GM23248 (cell line): ENCODE measurements at places on chromosomes 6 and 20. TPM values are rescaled to one million over a fixed set of nuclear protein-coding genes. Genes with fewer than 3 reads are reported as not detected.

BMP5 gene
- total RNA-seq: not detected in 2 replicates

EEF1E1 gene
- total RNA-seq: 23.4 and 46.7 TPM in 2 replicates

RIPOR2 gene
- total RNA-seq: 2.7 and 3.2 TPM in 2 replicates

ELOVL4 gene
- total RNA-seq: 7.0 and 8.5 TPM in 2 replicates

MDFI gene
- 1.4 TPM in 1 of 2 replicates, not detected in the other for total RNA-seq

ADGB gene
- not detected in 2 replicates for total RNA-seq

HUS1B gene
- total RNA-seq: 0.32 TPM in 1 of 2 replicates, not detected in the other

ABRACL gene
- total RNA-seq: 12.9 and 17.1 TPM in 2 replicates

DNA sequence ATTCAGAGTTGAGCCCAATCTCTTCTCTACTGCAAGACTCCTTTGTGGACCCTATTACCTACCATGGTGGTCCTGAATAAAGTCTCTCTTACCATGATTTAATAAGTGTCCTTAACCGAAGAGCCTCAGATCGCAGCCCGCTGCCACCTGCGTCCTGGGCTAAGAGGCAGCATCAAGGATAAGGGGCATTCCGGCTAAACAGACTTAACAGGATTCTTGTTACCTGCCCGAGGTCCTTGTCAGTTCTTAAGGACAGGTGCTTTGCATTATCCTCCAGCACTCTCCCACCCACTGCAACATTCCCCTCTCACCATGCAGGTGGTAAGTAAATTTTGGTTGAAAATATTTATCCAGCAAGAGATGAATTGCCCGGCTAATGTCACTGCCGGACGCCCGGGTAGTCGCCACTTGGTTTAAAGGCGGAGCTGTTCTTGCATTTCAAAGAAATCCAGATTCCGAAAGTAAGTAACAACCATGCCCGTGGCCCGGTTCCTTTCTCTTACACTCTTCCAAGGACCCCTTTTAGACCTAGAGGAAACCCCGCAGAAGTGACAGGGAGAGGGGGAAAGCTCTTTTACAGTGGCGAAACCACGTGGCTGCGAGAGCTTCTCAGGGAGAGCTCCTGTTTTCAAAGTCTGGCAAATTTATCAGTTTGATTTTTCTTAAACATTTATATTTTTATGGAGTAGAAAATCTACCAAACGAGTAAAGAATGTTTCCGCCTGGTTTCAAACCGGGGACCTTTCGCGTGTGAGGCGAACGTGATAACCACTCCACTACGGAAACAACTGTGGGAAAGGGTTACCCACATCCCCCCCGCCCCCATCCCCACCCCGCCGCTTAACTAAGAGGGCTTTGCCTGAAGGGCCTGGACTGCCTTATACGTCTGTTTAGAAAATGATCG lies 41.9 kb upstream of the PRSS16 start:
- no peaks in the 10 kb centered on the region for H3K36me3 ChIP-seq
- no peaks in the 10 kb centered on the region for H3K4me1 ChIP-seq
- peak overlapping the region; percentile 63 for H3K4me3 ChIP-seq
- DNase-seq: peak; percentile 6

- peak; percentile 33 for DNase-seq
- no peak overlapping the region for H3K4me3 ChIP-seq
- no peaks in the 10 kb centered on the region for H3K4me1 ChIP-seq
- no peak overlapping the region for H3K27ac ChIP-seq
Measured at GRCh38 chr20:62208795-62209755, 11.0 kb downstream of the HRH3 start.

- DNase-seq: no peak
- no peaks in the 10 kb centered on the region for H3K36me3 ChIP-seq
- no peak overlapping the region for H3K27ac ChIP-seq
- H3K4me3 ChIP-seq: no peak overlapping the region
Measured at GRCh38 chr6:33641602-33642001, 20.5 kb downstream of the ITPR3 start.

DNA sequence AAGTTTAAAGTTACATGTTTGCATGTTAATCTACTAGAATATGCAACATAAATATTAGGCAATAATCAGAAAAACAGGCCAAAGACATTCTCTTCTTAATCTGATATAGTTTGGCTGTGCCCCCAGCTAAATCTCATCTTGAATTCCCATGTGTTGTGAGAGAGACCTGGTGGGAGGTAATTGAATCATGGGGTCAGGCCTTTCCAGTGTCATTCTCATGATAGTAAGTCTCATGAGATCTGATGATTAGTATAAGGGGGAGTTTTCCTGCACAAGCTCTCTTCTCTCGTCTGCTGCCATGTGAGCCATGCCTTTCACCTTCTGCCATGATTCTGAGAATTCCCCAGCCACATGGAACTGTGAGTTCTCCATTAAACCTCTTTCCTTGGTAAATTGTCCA lies 1241.7 kb upstream of the ADGRB3 start:
- H3K27me3 ChIP-seq: no peaks in the 10 kb centered on the region
- H3K4me3 ChIP-seq: no peak overlapping the region
- H3K36me3 ChIP-seq: no peaks in the 10 kb centered on the region
- no peak for DNase-seq
- H3K4me1 ChIP-seq: no peaks in the 10 kb centered on the region
- no peak overlapping the region for H3K27ac ChIP-seq

DNA sequence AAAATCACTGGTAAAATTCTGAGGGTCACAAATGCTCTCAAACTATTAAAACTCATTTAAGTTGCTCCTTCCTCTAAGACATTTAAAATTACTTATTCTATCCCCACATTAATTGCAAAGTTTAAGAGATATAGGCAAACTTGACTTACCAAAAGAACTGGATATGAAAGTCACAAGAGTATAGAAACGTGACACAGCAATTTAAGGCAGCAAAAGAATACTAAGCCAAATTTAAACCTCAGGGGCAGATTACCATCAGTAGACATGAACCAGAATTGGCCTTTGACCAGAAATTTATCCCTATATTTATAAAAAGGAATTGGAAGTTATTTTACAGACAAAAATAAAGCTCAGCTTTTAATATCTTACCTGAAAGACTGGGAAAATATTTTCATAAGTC lies 56.0 kb downstream of the MAP3K7 start:
- H3K27me3 ChIP-seq: no peaks in the 10 kb centered on the region
- no peak overlapping the region for H3K27ac ChIP-seq

GRCh38 chr20:45266977-45267376 lies 12.6 kb upstream of the SLPI start:
- H3K4me3 ChIP-seq: no peak overlapping the region
- no peaks in the 10 kb centered on the region for H3K4me1 ChIP-seq
- H3K36me3 ChIP-seq: no peaks in the 10 kb centered on the region
- H3K27me3 ChIP-seq: peaks cover 29% of the 10 kb centered on the region
- DNase-seq: no peak

- no peak overlapping the region for H3K4me3 ChIP-seq
- H3K36me3 ChIP-seq: no peaks in the 10 kb centered on the region
- DNase-seq: no peak
- no peaks in the 10 kb centered on the region for H3K4me1 ChIP-seq
- no peaks in the 10 kb centered on the region for H3K27me3 ChIP-seq
Measured at GRCh38 chr6:144145541-144145940, 4.8 kb upstream of the STX11 start.

- peaks cover 17% of the 10 kb centered on the region for H3K4me1 ChIP-seq
- H3K27me3 ChIP-seq: no peaks in the 10 kb centered on the region
- DNase-seq: no peak
- H3K4me3 ChIP-seq: no peak overlapping the region
- no peak overlapping the region for H3K27ac ChIP-seq
Measured at GRCh38 chr6:117465691-117466090, 16.8 kb upstream of the DCBLD1 start.

DNA sequence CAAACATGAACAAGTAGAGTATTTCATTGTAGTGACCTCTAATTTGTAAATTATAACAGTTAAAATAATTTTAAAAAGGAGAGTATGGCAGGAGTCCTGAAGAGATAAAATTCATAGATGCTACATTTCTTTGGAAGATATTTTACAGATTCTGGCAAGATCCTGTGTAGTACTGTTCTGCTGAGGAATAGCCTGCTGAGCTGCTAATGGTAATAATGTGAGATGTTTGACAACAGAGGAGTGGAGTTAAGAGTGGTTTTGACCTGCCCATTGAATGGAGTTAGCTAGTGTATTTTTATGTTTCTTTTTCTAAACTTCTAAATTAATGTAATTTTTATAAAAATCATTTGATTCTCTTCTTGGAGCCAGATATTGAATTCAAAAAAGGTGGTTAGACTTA lies 11.8 kb downstream of the CLVS2 start:
- no peak for DNase-seq
- H3K4me3 ChIP-seq: no peak overlapping the region
- no peaks in the 10 kb centered on the region for H3K36me3 ChIP-seq
- H3K27me3 ChIP-seq: no peaks in the 10 kb centered on the region
- H3K4me1 ChIP-seq: no peaks in the 10 kb centered on the region

- peak; percentile 19 for DNase-seq
- H3K36me3 ChIP-seq: no peaks in the 10 kb centered on the region
- H3K27ac ChIP-seq: no peak overlapping the region
- H3K27me3 ChIP-seq: no peaks in the 10 kb centered on the region
- peaks cover 38% of the 10 kb centered on the region for H3K4me1 ChIP-seq
- no peak overlapping the region for H3K4me3 ChIP-seq
Measured at GRCh38 chr6:113450061-113450465, 407.1 kb upstream of the MARCKS start.

- no peak overlapping the region for H3K4me3 ChIP-seq
- no peak for DNase-seq
- H3K27ac ChIP-seq: no peak overlapping the region
- H3K4me1 ChIP-seq: no peaks in the 10 kb centered on the region
- H3K27me3 ChIP-seq: no peaks in the 10 kb centered on the region
Measured at GRCh38 chr6:76043690-76044089, 28.8 kb downstream of the IMPG1 start.

- H3K27ac ChIP-seq: no peak overlapping the region
- peaks cover 3% of the 10 kb centered on the region; the same call in 1 of the 2 replicates for H3K36me3 ChIP-seq
- peak; percentile 59 for DNase-seq
Measured at GRCh38 chr6:25959890-25960536, 2.6 kb upstream of the TRIM38 start.

DNA sequence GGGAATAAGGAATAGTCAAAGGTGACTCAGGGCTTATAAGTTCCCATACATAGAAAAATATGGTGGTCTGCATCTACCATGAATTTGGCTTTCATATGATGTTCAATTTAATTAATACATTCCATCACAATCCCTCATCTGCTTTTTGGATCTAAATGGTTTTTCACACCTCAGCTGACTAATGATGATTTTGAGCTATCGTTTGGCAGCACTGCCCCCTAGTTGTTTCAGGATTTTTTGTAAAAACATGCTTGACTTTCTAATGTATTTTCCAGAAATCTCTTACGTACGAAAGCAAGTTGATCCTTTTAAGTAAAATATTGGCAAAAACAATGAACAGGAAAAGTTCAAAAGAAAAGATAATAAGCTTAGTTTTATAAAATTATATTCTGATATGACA lies 408.6 kb upstream of the ADGRB3 start:
- no peak overlapping the region for H3K27ac ChIP-seq
- no peaks in the 10 kb centered on the region for H3K27me3 ChIP-seq
- DNase-seq: no peak
- no peaks in the 10 kb centered on the region for H3K4me1 ChIP-seq
- no peak overlapping the region for H3K4me3 ChIP-seq

DNA sequence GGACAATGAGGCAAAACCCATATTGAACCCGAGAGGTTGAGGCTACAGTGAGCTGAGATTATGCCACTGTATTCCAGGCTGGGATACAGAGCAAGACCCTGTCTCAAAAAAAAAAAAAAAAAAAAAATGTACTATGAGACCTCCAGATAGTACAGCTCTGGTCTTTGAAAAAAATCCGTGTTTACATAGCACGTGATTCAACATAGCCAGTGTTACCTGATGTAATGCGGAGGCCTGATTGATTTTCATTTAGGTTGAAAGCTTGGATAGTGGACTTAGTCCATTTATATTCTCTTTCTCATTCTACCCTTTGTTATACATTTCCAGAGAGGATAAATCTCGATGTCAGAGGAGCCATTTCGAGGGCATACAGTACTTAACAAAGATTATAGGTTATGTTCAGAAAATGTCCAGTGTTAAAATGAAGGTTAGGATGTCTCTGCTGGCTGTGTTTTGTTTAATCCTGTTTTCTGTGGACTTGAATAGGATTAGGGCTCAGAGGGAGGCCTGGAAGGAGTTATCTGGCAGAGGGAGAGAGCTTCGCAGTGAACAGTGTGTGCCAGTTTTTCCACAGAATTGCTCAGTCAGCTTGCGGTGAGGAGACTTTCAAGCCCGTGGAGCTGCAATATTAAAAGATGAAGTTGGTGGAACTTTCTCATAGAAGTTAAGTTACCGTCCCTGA lies 33.9 kb upstream of the BCLAF1 start:
- H3K4me1 ChIP-seq: no peaks in the 10 kb centered on the region
- H3K4me3 ChIP-seq: no peak overlapping the region
- no peaks in the 10 kb centered on the region for H3K36me3 ChIP-seq
- H3K27me3 ChIP-seq: no peaks in the 10 kb centered on the region
- DNase-seq: peak; percentile 36
- no peak overlapping the region for H3K27ac ChIP-seq

DNA sequence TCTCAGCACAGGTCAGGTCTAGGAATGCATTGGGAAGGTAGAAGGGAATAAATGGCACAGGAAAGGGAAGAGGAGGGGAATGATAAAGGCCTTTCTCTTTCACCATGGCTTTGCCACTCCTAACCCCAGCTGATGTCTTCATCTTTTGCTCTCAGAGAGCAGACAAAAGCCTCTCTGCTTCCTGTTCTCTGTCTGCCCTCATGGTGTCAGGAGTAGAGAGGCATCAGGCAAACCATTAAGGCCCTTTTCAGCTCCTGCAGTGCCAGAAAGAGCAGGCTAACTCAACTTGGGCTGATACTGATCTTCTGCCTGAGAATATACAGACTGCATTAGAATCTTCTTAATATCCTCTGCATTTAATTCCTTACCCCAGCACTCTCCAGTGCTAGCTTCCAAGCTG lies 48.0 kb upstream of the STXBP5 start:
- no peak overlapping the region for H3K27ac ChIP-seq
- no peak for DNase-seq
- H3K4me1 ChIP-seq: peaks cover 16% of the 10 kb centered on the region
